Bronchial epithelial cell (primary cell): ENCODE measurements at places on chromosomes 11 and 22.

DNA sequence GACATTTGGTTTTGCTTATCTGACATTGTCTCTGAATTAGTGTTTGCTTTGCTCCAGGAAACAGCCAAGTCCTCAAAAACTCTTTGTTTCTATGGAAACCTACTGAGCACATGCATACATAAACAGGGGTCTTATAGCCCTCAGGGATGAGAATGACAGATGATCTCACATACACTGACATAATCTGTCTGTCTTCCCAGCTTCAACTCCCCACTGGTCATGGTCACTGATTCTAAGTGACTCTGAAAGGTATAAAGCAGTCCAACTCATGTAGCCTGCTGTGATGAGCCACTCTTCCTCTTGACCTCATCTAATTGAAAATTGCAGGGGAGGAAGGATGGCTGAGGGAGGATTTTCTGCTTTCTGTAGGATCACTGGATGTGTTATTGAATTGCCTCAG is 12.6 kb downstream of the ZNF143 start:
- DNase-seq = no peak

DNA sequence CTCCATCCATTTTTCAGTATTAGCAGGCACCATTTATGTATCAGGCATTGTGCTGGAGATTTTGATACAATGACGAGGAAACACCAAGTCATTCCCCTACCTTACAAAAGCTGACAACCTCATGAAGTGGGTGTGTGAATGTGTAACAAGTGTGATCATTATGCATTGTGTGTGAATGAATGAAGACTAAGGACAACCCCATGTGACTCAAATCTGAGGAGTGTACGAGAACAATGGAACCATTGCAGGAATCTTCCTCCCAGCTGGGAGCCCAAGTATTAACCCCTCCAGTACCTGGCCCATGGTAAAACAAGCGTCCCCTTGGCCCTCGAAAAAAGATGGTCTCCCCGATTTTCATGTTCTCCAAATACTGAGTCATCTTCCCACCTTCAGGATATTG is 4.4 kb downstream of the CYB5R2 start:
- peak; percentile 66 for DNase-seq

GRCh38 chr11:27623945-27624523 is 76.2 kb downstream of the BDNF start:
- no peak for DNase-seq

- DNase-seq = no peak
Measured at GRCh38 chr22:19994851-19995610, 21.6 kb downstream of the ARVCF start.

DNA sequence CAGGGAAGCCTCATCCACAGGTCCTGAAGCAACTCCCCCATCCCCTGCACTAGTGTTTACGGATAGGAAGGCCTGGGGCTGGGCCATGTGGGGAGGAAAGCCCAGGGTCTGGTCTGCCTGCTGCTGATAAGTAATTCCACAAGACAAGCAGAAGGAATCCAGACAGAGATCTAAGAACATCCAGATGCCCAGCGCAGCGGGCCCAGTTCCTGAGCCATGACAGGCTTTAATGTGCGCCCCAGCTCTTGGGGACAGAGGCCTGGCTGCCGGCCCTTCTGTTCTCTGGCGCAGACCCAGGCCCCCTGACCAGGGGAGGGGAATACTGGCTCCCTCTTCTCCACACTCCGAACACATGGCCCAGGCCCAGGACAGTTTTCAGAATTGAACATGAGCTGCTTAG is 28.8 kb upstream of the ETS1 start:
- no peak for DNase-seq

DNA sequence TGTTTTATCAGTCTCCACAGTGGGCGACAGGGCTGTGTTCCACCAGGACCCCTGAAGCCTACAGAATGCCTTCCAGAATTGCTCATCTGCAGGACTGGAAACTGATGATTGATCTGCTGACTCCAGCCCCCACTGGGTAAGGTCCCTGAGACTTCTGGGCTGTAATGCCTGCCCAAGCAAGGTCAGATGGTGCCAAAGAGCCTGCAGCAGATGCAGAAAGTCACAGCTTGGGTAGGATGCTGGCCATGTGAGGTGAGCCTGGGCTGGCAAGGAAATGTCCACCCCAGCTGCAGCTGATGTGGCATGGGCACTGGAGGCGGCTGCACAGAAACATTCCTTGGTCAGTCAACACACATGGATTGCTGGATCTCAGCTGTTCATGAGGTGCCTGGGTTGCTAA is 30.9 kb downstream of the LRRC32 start:
- no peak for DNase-seq

DNA sequence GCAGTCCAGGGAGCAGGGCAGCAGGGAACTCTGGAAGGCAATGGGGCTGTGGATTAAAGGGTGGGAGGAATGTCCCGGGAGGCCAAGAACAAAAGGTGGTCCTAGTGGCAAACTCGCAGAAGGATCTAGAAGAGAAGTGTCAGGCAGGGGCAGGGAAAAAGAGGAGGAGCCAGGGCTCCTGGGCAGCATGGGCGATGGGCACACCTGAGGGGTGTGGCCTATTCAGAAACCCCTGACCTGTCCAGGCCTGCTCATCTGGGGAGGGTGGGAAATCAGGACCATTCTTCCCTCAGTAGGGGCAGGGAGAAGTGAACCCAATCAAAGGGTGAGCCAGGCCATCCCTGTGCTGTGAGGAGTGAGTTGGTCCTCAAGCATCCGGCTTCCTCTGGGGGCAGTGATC is 108.6 kb downstream of the TRIM29 start:
- DNase-seq = no peak

- DNase-seq = no peak
Measured at GRCh38 chr11:107018219-107018901, at the start of gene GUCY1A2. Gene GUCY1A2, minus strand, starts transcription at chr11:107018476. Its CDS starts 421 bp downstream, at chr11:107018055.

DNA sequence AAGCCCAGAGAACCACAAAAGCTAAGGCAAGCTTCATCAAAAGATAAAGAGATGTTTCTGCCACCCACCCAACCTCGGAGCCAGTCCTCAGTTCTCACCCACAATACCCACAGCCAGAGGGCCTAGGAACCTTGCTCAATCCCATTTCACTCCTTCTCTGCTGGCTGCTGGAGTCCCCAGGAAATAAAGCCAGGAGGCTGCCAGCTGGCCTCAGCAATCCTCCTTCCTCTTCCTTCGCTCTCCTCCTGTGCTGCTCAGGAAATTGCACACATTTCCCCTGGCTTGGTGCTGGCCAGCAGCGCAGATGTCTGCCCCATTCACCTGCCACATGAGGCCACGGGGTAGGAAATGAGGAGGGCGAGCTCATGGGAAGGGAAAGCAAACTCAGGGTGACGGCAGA is 91.8 kb upstream of the LDLRAD3 start:
- DNase-seq = no peak

- DNase-seq = peak; percentile 86
Measured at GRCh38 chr11:77191823-77192495, 63.9 kb downstream of the MYO7A start.

DNA sequence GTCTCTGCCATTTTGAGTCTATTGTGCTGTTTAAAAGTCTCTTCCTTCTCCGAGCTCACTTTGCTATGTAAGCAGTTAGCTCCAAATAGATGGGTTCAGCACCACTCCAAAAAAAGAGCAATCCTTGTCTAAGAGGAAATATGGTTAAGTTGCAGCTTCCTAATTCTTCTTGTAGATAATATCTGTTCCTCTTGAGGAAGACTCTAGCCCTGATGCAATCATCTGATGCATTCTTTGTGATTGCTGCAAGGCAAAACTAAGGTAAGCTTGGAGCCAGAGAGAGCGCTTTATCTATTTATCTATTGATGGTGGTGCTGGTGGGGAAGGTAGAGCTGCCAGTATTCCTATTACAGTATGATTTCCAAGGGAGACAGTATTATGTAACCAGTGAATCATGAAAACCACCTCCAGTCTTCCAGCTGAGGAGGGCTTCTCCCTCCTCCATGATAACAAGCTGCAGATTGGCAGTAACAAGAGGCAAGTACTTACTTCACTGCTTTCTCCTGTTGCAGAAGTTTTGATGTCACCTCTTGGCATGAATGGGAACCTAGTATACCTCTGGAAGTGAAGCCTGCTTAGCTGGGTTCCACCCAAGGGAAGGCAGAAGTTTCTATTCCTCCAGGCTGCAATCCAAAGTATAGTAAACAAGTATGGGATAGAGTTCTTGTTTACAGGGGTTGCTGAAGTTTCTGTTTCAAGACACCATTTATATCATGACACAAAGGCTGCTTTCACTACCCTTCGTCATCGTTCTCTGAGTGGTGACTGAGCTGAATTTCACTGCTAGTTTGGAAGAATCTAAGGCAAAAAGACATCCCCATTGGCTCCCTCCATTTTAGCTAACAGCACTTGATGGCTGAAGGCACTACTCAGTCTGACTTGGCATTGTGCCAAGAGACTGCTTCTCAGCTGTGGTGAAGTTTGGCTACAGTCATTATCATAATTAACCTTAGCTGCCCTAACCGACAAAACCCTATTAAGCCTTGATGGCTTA is 49.7 kb downstream of the FDX1 start:
- DNase-seq = peak; percentile 29

GRCh38 chr11:69630017-69630416 is 10.9 kb upstream of the CCND1 start:
- DNase-seq = peak; percentile 31

GRCh38 chr11:65498042-65498726 is 661 bp upstream of the MALAT1 start:
- DNase-seq = peak; percentile 52

GRCh38 chr11:110299006-110299785 is 2.8 kb upstream of the RDX start:
- no peak for DNase-seq

DNA sequence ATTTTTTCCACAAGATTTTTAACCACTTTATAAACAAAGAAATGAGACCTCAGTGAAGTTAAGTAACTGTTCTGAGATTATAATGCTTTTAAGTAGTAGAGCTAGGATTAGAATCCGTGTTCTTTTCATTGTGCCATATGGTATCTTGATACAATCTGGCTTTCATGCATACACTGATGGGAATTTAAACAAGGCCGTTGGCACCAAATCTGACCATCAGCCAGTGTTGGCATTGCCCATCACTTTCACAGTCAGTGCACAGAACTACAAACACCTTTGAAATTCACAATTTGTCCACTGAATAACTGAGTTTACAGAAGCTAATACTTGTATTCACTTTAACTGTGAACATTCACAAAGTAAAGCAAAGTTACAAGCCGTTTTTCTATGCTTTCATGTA is 1228.0 kb downstream of the TBC1D22A start:
- DNase-seq = no peak

- no peak for DNase-seq
Measured at GRCh38 chr11:135009125-135009524, 597.1 kb upstream of the B3GAT1 start.
